Endothelial cell of umbilical vein (primary cell): ENCODE measurements at places on chromosomes 16 and 17. TPM values are rescaled to one million over a fixed set of nuclear protein-coding genes. Genes with fewer than 3 reads are reported as not detected.

The C16orf89 gene
- not detected in 2 replicates for total RNA-seq

The PITPNM3 gene
- total RNA-seq: 0.76 and 1.9 TPM in 2 replicates

The NPIPB5 gene
- 278 and 325 TPM in 2 replicates for total RNA-seq

The TEX14 gene
- not detected in 2 replicates for total RNA-seq

The PAQR4 gene
- 25.4 and 31.2 TPM in 2 replicates for total RNA-seq

DNA sequence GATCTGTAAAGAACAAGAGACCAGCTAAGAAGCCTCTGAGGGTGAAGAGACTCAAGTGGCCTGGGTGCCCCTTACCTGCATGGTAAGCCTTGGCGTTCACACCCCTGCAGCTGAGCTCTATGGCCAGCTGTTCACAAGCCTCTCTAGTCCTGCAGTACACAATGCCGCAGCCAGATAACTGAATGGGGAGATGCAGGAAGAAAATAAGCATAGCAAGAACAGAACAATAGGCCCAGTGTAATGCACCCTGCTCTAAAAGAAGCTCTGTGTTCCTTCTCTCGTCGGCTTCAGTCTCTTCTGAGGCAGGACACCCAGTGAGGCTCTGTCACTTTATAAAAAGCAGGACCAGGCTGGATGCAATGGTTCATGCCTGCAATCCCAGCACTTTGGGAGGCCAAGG lies 5.4 kb downstream of the RECQL5 start:
- no peak for DNase-seq

DNA sequence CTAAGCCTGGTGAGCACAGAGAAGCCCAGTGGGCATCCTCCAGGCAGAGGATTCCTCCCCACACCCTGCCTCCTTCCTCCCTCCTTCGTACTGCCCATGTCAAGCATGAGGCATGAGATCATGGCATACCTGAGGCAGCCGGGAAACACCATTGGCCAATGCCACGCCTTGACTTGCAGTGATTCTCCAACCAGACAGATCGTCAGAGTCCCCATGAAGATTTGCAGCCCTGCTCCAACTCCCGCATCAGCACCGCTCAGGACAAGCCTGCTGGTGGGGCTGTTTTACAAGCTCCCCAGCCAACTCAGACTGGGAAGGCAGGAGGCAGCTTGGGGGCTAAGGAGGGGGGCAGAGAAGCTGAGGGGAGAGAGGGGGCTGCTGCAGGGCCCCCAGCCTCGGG lies 2.9 kb upstream of the KRT16 start:
- DNase-seq: no peak

DNA sequence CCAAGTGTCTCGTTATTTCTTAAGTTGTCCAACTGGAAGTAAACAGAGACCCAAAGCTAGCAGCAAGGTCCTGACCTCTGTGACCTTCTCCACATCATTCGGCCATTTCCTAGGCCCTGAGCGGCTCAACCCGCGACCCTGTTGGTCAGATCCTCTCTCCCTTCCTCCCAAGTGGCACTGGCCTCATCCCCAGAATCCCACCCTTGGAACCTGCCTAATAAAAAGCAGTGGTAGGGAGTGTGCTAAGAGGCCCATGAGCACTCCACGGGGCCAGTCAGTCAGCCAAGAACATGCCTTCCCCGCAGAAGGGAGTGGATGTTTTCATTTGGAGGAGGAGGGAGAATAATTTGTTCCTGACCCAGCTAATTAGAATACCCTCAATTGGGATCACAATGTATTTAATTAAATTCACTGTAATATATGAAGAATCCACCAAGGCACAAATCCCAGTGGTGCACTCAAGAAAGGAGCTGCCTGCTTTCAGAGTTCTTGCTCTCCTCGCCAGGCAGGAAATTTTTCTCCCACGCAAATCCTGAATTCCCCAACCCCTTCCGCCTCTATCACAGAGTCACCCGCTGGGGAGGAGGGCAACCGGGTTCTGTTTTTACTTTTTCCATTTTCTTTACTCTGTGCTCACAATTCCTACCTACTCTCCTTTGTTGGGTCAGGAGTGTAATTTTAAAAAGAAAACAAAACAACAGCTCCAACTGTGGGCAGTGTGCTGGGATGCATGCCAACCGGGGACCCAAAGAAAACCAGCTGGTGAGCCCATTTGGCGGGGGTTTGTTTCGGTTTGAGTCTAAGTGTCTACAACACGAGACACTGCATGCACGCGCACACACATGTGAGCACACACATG lies 153.4 kb downstream of the ZFHX3 start:
- peak; percentile 77 for DNase-seq
